ENCODE measurements at places on chromosomes 11 and 22.

- DNase-seq = no peak
Measured at GRCh38 chr11:78216571-78217287, 28.0 kb downstream of the USP35 start.

DNA sequence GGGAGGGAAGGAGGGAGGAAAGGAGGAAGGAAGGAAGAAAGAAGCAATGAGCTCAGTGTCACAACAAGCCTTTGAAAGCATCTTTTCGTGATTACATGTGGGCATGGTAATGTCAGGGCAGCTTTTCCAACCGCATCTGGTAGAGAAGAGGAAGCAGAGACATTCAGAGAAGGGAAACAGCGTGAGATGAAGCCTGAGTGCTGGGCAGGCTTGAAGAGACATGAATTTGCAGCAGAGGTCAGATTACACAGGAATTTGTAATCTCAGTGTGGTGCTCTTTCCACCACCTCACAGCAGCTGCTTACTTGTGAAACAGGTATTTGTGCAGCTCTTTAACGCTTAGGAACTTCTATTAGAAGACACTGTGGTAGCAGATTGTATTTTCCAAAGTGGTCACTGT, 289.5 kb upstream of the C11orf87 start:
- DNase-seq = no peak

- DNase-seq = no peak
Measured at GRCh38 chr22:22948651-22949571, 61.3 kb downstream of the IGLL5 start.

- no peak for DNase-seq
Measured at GRCh38 chr11:115919341-115920091, 415.3 kb upstream of the CADM1 start.

- no peak for DNase-seq
Measured at GRCh38 chr11:126874831-126875230, 125.7 kb downstream of the KIRREL3 start.

GRCh38 chr11:134737563-134738510, 325.8 kb upstream of the B3GAT1 start:
- DNase-seq = no peak

DNA sequence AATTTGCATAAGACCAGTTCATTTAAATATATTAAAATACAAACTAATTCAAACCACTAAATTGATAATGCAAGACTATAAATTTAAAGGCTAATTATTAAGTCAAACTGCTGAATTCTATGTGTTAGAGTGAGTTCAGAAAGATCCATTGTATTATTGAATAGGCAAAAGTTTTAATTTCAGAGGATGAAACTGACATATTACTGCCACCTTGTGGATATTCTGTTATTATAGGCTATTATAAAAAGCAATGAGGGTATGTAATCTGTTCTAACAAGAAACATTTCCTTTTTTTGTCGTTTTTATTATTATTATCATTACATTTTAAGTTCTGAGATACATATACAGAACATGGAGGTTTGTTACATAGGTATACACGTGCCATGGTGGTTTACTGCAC, 20.9 kb upstream of the NAALAD2 start:
- no peak for DNase-seq

GRCh38 chr11:95655536-95655935, 134.0 kb downstream of the FAM76B start:
- DNase-seq = no peak

DNA sequence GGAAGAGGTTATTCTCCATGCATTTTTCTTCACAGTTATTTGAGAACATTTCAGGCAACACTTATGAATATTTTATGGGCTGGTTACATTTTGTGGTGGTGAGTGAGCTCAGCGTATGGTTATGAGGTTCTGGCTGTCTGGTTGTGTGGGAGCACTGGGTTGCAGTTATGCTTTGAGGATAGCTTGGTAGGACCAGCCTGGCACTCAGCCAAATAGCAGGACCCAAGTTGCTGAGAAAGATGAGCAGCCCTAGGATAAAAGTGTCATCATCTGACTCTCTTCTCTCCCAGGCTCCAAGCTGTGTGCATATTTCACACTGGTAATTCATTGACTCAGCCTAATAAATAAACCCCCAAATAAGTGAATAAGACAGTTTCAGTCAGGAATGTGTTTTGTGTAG, 8.1 kb upstream of the SRSF8 start:
- DNase-seq = no peak

DNA sequence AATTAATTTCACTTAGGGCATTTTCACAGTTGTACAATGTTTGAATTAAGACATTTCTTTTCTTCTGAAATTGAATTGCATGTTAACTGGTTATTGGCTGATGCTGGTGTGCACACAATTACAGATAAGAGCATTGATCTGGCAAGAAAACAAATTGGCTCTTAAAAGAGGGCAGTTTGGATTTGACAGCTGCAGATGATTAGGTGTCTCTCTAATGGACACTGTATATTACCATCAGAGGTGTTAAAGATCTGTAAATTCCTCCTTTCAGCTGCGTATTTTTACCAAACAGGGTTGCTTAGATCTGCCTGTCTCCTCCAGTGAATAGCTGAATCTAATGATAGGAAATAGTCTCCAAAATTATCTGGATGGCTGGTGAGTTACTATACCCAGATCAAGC, 198.5 kb downstream of the BLID start:
- no peak for DNase-seq

- DNase-seq = no peak
Measured at GRCh38 chr11:62419943-62420342, 1.1 kb downstream of the SCGB1A1 start.

DNA sequence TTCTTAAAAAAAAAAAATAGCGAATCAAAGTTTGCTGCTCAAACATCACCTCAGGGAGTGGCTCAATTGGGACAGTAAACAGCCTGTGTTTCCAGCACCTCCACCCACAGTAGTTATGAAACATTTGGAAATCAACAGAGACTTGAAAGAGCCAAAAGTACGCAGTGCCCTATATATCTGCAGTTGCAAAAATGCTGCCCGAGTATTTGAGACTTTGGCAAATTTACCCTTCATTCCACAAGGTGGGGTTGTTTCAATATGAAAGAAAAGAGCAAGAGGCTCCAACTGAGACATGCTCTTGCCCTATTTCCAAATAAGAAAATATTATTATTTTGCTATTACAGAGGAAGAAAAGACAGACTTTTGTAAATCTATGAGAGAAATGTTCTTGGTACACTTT, 851.1 kb upstream of the RAG2 start:
- no peak for DNase-seq

DNA sequence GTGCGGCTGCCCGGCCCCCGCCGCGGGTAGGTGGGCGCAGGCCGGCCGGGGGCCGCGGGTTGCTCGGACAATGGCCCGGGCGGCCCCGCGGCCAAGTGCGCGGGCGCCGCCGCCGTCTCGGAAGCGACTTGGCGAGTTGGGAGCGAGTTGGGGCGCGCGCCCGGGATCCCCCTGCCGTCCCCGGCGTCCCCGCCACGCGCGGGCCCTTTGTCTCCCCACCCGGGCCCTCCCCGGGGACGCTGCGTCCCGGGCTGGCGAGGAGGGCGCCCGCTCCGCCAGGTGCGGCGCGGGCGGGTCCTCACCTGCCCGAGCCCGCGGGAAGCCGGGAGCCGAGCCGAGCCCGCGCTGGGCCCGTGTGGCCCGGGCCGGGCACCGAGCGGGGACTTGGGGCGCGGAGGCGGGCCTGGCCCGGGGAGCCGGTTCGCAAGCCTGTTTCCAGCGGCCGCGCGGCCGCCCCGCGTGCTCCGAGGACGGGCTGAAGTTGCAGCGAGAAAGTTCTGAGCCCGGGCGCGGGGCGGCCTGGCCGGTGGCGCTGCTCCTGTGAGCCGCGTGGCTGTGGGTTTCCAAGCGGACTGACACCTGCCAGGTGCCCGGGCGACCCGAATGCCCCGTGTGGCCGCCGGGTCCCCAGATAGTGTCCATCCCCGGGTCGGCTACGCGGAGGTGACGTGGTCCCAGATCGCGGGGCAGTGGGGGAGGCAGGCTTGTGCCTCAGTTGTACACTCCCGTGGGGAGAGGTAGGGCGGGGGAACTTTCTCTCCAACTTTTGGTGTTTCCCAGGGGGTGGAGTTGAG, 586 bp downstream of the LRP5 start:
- no peak for DNase-seq

DNA sequence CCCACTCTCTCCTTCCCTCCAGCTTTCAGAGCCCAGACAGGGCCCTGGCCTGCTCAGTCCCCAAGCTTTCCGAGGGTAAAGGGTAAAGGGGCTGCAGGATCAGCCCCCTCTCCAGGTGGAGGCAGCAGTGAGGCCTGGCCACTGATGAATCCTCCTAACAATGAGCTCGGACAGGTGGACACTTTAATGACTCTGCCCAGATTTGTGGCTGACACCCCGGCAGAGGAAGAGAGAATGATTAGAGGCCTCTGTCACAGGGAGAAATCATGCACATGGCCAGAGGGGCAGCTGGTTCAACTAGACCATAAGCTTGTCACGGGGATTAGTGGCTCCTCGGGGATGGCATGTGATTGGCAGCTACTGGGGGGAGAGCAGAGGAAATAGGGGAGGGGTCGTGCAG, 587.5 kb upstream of the B3GAT1 start:
- no peak for DNase-seq

DNA sequence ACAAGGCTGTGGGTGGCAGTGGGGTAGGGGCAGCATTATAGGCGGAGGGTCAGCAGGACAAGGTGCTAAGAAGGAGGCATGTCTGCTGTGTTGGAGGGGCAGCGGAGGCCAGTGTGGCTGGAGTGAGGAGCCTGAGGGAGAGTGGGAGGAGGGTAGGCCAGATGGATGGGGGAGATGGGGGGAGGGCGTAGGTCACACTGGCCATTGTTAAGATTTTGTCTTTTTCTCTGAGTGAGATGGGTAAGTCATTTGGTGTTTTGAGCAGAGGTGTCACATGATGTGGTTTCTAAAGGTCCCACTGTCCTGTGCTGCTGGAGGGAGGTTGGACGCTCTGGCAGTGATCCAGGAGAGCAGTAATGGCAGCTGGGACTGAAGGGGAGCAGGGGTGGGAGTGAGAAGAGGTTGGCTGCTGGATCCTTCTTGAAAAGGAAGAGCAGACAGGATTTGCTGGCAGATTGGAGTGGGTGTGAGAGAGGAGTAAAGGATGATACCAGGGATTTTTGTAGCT, 9.8 kb downstream of the PPP6R3 start:
- DNase-seq = no peak

- DNase-seq = no peak
Measured at GRCh38 chr11:116517077-116517476, 255.7 kb downstream of the BUD13 start.

GRCh38 chr11:36054628-36055027, 110.8 kb downstream of the LDLRAD3 start:
- DNase-seq = no peak

DNA sequence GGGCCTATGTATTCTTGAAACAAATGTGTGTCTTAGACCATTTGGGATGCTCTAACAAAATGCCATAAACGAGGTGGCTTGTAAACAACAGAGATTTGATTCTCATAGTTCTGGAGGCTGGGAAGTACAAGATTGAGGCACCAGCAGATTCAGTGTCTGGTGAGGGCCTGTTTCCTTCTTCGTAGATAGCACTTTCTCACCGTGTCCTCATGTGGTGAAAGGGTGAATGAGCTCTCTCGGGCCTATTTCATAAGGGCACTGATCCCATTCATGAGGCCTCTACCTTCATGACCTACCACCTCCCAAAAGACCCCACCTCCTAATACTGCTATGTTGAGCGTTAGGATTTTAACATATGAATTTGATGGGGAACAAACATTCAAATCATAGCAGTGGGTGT, 6.4 kb upstream of the NNMT start:
- no peak for DNase-seq

DNA sequence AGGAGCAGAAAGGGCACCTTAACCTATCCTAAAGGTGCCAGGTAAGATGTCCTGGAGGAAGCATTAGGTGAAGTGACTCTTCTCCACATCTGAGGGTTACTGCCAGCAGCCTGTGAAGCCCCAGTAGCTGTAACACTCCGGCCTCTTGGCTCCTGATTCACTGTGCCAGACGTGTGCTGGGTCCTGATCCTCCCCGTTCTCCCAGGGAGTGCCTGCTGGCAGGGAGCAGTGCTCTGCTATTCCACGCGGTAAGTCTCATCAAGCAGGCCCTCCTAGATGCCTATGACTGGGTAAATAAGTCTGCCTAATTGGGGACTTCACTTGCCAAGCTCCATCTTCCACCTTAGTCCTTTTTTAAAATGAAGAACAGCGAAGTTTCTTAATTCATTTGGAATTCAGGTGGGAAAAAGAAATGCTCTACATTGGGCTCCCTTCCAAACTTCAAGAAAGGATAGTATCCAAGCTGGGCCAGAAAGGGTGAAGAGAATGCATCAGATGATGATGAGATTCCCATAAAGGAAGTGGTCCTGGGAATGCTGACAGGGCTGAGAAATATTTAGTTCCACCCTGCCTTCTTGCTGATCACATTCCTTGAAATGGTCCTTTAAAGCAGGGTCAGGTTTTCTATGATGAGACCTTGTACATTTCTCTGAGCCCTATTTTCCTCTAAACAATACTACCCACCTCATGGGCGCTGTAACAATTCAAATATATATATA, 188.0 kb downstream of the MAML2 start:
- DNase-seq = no peak

DNA sequence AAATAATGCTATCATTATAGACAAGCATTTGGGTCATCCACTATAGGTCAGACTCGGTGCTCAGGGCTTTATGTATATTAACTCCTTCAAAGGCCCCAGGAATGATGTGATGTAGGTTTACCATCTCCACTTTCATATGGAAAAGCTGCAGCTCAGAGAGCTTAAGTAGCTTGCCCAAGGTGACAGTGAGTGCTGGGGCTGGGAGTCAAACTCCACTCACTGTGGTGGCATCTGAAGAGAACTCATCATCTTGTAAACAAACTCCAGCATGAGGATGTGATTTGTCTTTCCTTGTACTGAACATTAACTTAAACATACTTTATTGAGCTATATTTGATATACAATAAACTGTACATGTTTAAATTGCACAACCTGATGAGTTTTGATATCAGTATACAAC, 25.4 kb downstream of the TENM4 start:
- no peak for DNase-seq

DNA sequence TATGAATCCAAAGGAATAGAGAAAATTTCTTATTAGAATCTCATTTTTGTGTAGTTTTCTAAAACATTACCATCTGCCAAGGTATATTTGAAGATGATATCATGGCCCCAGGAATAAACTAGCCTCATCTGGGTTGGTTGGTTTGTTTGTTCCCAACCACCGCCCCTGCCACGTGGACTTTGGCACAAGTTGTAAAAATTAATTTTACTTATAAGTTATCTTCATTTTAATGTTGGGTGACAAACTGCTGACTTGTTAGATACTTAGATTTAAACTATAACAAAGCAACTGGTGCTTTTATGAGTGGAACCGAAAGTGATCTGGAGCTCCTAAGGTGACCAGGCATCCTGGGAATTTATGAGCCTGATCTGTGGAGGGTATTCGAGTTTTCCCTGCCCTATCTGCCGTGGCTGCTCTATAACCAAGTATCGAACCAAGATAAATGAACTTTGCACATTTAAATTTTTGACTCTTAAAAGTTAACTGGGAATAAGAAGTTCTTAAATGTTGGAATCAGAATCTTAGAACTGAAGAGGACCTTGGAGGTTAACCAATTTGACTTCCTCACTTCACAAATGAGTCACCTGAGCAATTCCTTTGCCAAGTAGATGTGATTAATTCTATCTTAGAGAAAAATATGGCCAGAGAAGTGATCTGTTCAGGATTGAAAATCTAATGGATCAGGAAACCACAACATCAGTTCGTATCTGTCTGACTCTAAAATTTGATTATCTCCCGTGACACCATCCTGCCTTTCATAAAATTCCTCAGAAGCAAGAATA, 129.1 kb upstream of the ARHGAP42 start:
- no peak for DNase-seq
